Lower leg skin (tissue), 4 donors: ENCODE measurements at places on chromosomes 3 and 15. TPM values are rescaled to one million over a fixed set of nuclear protein-coding genes. Genes with fewer than 3 reads are reported as not detected.

SKOR1 gene
- total RNA-seq: not detected

MFAP1 gene
- total RNA-seq: 14.7 TPM

NOX5 gene
- total RNA-seq: 0.13 TPM

ALDH1A2 gene
- total RNA-seq: 1.4 TPM

RTP1 gene
- total RNA-seq: not detected

P3H2 gene
- 41.9 TPM for total RNA-seq

CDHR4 gene
- 0.84 TPM for total RNA-seq

PDE12 gene
- 26.6 TPM for total RNA-seq

UPK1B gene
- 1.9 TPM for total RNA-seq

C3orf49 gene
- not detected for total RNA-seq

GRIP2 gene
- total RNA-seq: 5.2 TPM

CD96 gene
- 0.55 TPM for total RNA-seq

BSN gene
- 0.36 TPM for total RNA-seq

CCRL2 gene
- 0.46 TPM for total RNA-seq

CCDC71 gene
- 32.4 TPM for total RNA-seq

RAB6B gene
- total RNA-seq: 0.30 TPM

ECE2 gene
- total RNA-seq: not detected

NRG4 gene
- total RNA-seq: 1.3 TPM

COL8A1 gene
- total RNA-seq: 5.0 TPM

PRTG gene
- total RNA-seq: 0.04 TPM

NEO1 gene
- 74.5 TPM for total RNA-seq

GALNT15 gene
- total RNA-seq: 75.3 TPM

STRC gene
- 0.23 TPM for total RNA-seq

PLOD2 gene
- 11.6 TPM for total RNA-seq
